ENCODE measurements at places on chromosomes 16 and 17. TPM values are rescaled to one million over a fixed set of nuclear protein-coding genes. Genes with fewer than 3 reads are reported as not detected.

Gene CPHXL2
- total RNA-seq: not detected

DNA sequence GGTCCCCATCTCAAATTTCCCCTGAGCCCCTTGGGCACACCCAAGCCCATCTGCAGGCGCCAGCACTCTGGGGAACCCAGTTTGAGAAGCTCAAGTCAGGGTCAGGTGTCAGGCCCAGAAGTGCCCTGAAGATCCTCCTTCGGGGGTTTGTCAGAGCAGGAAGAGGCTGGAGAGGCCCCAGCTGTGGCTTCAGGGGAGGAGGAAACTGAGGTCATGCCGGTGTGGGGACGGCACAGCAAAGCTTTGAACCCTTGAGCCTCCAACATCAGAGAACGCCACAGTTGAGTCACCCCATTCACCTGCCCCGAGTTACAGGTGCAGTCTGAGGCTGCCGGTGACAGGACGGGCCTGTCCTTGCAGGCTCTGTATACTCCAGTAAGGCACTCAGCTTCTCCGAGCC lies 140.2 kb upstream of the CIBAR2 start:
- no peak for DNase-seq

DNA sequence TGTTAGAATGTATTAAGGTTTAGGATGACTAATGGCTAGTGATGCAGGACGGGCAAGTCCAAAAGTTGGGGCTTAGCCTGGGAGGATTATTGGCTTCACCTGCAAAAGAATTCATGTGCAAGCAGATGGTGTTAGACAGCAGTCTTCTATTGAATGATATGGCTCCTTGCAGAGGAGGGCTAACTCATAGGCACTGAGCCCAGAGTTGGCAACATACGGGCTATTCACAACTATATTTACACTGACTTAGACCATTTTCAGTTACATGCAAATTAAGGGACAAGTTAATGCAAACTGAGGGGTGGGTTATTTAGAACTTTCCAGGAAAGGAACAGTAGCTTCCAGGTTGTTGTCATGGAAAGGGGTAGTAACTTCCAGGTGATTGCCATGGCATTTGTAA lies 1017.1 kb upstream of the EEF2KMT start:
- DNase-seq: no peak

- peak; percentile 89 for DNase-seq
Measured at GRCh38 chr17:42407289-42407836, 15.7 kb downstream of the CAVIN1 start.
